ENCODE measurements at places on chromosomes 6 and 20. TPM values are rescaled to one million over a fixed set of nuclear protein-coding genes. Genes with fewer than 3 reads are reported as not detected.
A peak's percentile ranks its signal among the peaks of the same experiment; 100 is the strongest.

DNA sequence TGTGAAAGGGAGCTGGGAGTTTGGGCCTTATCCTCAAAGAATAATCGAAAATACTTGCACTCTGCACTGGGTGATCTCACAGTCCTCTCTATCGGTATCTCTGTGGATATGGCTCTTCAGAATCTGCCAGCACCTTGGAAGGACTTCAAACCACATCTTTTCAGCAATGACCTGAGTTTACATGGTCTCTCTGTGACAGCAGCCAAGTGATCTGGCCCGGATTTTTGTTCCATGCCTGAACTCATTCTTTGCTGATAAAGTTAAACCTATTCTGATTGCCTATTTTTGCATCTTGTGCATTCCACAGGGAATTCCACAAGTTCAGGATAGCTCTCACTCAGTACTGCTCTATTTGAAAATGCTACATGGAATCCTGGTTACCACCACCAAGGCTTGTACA is 98.9 kb downstream of the HDGFL1 start:
- no peaks in the 10 kb centered on the region for H3K27me3 ChIP-seq
- no peaks in the 10 kb centered on the region for H3K36me3 ChIP-seq

- H3K27ac ChIP-seq, result no peak overlapping the region
- no peak for DNase-seq
- no peaks in the 10 kb centered on the region for H3K27me3 ChIP-seq
- H3K4me3 ChIP-seq, result no peak overlapping the region
- no peaks in the 10 kb centered on the region for H3K36me3 ChIP-seq
Observed at GRCh38 chr6:3380344-3381232, 76.3 kb downstream of the SLC22A23 start.

GRCh38 chr6:149323925-149324324 is 6.4 kb downstream of the TAB2 start:
- H3K4me3 ChIP-seq, result no peak overlapping the region
- 0 out of 2 replicates have a peak, but pooled peaks cover 7% of the 10 kb centered on the region for H3K36me3 ChIP-seq
- no peak for DNase-seq
- peaks cover 24% of the 10 kb centered on the region for H3K4me1 ChIP-seq
- H3K27me3 ChIP-seq, result no peaks in the 10 kb centered on the region
- no peak overlapping the region for H3K27ac ChIP-seq

DNA sequence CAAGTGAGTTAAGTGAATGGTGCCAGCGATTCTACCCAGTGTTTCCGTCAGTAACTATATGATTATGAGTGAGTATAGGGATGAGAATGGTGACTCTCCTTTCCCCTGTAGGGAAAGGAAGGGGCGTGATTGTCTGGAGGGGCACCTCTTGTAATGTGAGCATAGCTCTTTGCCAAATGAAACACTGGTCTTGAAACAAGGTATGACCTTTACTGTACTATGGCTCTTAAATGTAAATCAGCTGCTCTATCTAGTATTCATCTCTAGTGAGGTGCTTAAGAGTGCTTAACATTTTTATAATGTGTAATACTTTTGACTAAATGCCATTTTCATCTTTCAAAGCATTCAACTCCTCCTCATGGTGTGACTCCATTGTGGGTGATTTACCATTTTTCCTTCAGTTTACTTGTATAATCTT is 11.0 kb downstream of the PANK2 start:
- H3K4me1 ChIP-seq, result peaks cover 17% of the 10 kb centered on the region
- no peak for DNase-seq
- H3K36me3 ChIP-seq, result 0 out of 2 replicates have a peak, but pooled peaks cover 10% of the 10 kb centered on the region
- H3K27me3 ChIP-seq, result no peaks in the 10 kb centered on the region

DNA sequence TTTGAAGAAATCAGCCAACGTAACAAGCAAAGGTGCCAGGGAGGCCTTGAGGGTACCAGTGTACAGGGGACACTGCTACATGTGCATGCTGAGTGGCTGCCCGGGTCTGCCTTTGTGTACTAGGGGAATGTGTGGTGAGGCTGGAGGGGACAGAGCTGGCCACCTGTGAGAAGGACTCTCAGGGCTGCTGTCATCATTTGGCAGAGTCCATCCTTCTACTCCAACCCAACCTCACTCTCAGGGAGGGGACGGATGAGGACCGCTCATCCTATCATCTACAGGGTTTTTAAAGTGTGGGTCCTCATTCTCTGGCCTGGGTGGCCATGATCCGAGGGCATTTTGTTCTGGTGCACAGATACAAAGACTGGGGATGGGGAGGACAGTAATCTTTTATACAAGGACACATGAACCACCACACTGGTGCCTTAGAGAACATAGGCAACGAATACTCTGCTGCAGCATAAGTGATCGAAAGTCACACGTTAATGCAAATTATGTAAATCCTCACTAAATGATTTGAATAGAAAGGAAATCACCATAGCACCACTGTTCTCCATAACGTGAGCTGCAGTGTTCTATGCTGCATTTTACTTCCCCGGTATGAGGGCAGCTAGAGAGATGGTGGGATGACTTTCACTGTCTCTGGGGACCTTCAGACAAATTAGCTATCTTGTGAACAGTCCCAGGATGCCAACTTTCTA is 181.4 kb downstream of the GMPR start:
- H3K4me3 ChIP-seq, result no peak overlapping the region
- H3K27ac ChIP-seq, result no peak overlapping the region
- no peaks in the 10 kb centered on the region for H3K36me3 ChIP-seq
- H3K27me3 ChIP-seq, result no peaks in the 10 kb centered on the region
- no peak for DNase-seq
- no peaks in the 10 kb centered on the region for H3K4me1 ChIP-seq

- H3K27me3 ChIP-seq, result peaks cover 18% of the 10 kb centered on the region
- DNase-seq, result no peak
- no peaks in the 10 kb centered on the region for H3K4me1 ChIP-seq
- H3K36me3 ChIP-seq, result no peaks in the 10 kb centered on the region
- H3K27ac ChIP-seq, result no peak overlapping the region
- H3K4me3 ChIP-seq, result no peak overlapping the region
Observed at GRCh38 chr20:52847029-52847660, 125.0 kb upstream of the TSHZ2 start.

DNA sequence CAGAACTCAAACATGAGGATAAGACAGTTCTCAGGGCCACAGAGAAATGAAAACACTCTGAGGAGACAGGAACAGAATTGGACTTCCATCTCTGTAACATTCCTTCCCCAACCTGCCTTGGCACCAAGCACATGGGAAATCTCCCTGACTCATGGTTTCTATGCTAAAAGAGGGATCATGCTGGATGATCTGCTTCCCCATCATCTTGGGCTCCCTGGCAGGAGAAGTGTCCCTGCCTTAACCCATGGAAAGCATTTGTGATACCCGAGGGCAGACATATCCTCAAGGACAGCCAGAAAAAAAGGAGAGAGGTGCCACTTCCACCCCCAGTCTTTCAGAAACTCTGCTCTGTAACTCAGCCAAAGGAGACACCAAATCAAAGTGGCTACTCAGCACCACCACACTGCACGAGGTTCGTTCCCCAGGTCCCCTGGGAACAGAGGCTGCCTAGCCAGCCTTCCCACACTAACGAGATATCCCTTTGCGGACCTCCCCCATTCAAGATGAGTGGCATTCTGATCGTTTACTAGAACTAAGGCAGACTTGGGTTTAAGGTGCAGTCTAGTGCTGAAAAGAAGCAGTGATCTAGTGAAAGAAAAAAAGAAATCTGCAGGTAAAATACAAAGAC is 34.8 kb downstream of the BLOC1S5 start:
- H3K27me3 ChIP-seq, result no peaks in the 10 kb centered on the region
- H3K36me3 ChIP-seq, result no peaks in the 10 kb centered on the region
- no peak for DNase-seq
- no peak overlapping the region for H3K4me3 ChIP-seq
- H3K4me1 ChIP-seq, result no peaks in the 10 kb centered on the region

DNA sequence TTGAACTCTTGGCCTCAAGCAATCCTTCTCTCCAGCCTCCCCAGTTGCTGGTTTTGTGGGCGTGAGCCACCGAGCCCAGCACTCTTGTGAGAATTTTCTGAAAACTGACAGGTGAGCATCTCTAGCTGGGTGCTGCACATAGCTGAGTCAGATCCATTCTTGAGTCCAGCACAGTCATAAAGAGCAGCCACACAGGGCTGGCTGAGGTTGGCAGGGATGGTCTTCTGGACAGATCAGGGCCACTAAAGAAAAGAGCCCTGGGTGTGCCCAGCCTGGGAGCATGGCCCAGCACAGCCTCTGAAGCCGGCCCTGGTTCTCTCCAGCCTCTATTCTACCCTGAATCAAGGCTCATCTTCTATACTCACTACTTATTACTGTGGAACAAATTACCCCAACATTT is 11.5 kb downstream of the DLGAP4 start:
- no peak overlapping the region for H3K4me3 ChIP-seq
- no peaks in the 10 kb centered on the region for H3K36me3 ChIP-seq
- H3K27ac ChIP-seq, result no peak overlapping the region

GRCh38 chr6:75794954-75795739 is 46.1 kb downstream of the MYO6 start:
- 0 out of 2 replicates have a peak, but pooled peaks cover 5% of the 10 kb centered on the region for H3K4me1 ChIP-seq
- H3K27me3 ChIP-seq, result no peaks in the 10 kb centered on the region
- no peak overlapping the region for H3K27ac ChIP-seq
- no peak for DNase-seq

- H3K27ac ChIP-seq, result no peak overlapping the region
- H3K4me3 ChIP-seq, result no peak overlapping the region
- no peaks in the 10 kb centered on the region for H3K36me3 ChIP-seq
- H3K27me3 ChIP-seq, result no peaks in the 10 kb centered on the region
- no peaks in the 10 kb centered on the region for H3K4me1 ChIP-seq
Observed at GRCh38 chr6:154356113-154356512, 490 bp downstream of the IPCEF1 start.

GRCh38 chr6:168078943-168079405 is at the start of gene FRMD1:
Gene FRMD1, minus strand, starts transcription at chr6:168079212. Its CDS starts 118 bp downstream, at chr6:168079094.
- no peaks in the 10 kb centered on the region for H3K36me3 ChIP-seq
- H3K27ac ChIP-seq, result no peak within 1 kb of the TSS
- no peaks in the 10 kb centered on the region for H3K4me1 ChIP-seq
- H3K4me3 ChIP-seq, result no peak within 1 kb of the TSS
- DNase-seq, result no peak
- H3K27me3 ChIP-seq, result peaks cover 87% of the 10 kb centered on the region

- H3K36me3 ChIP-seq, result no peaks in the 10 kb centered on the region
- no peaks in the 10 kb centered on the region for H3K27me3 ChIP-seq
- H3K27ac ChIP-seq, result peak overlapping the region; percentile 81
- peak overlapping the region; percentile 15 for H3K4me3 ChIP-seq
- peaks cover 36% of the 10 kb centered on the region for H3K4me1 ChIP-seq
Observed at GRCh38 chr6:36682328-36683144, 4.0 kb downstream of the CDKN1A start.

DNA sequence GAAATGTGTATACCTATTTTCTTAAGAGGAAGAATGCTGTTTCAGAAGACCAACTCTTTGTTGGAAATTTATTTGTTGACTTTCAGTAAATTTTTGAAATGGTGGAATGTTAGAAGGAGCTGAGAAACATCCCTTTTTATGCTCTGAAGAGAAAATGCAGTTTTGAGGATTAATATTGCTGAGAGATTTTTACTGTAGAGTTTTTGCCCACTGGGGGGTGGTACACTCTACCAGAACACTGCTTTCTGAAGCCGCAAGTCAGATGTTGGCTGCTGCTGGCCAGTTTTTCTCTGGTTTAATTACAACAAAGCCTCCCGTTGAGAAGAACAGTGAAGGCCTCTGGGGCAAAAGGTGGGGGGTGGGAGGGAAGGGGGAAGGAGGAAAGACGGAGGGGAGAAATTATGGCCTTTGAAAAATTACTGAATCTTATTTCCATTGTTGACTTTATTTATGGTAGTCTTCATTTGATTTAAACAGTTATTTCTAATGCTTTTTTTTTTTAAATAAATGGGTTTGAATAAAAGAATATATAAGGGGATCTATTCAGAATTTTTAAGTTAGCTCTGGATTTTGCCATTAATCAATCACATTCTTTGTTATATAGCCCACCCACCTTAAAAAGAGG is 3.0 kb downstream of the FLRT3 start:
- no peak overlapping the region for H3K4me3 ChIP-seq
- 0 out of 2 replicates have a peak, but pooled peaks cover 4% of the 10 kb centered on the region for H3K4me1 ChIP-seq
- no peaks in the 10 kb centered on the region for H3K27me3 ChIP-seq
- DNase-seq, result no peak

DNA sequence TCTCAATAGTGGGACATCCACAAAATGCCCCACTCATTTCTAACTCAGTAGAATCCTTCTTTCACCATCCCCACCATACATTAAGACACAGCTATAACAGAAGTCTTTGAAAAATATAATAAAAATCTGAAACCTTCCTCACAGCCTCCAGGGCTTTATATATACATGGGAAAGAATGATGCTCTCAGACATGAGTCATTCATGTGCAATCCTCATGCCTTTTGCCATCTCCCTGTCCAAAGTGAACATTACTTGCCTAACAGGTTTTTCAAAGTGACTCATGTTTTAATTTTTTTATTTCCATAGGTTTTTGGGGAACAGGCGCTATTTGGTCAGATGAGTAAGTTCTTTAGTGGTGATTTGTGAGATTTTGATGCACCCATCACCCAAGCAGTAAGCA is 162.7 kb downstream of the RALGAPA2 start:
- DNase-seq, result peak; percentile 96
- no peaks in the 10 kb centered on the region for H3K27me3 ChIP-seq
- H3K4me1 ChIP-seq, result peaks cover 74% of the 10 kb centered on the region
- H3K27ac ChIP-seq, result peak overlapping the region; percentile 97

GRCh38 chr20:57476084-57476526 is 48.8 kb downstream of the CTCFL start:
- DNase-seq, result no peak
- H3K36me3 ChIP-seq, result no peaks in the 10 kb centered on the region
- no peaks in the 10 kb centered on the region for H3K4me1 ChIP-seq
- no peak overlapping the region for H3K27ac ChIP-seq
- no peak overlapping the region for H3K4me3 ChIP-seq

DNA sequence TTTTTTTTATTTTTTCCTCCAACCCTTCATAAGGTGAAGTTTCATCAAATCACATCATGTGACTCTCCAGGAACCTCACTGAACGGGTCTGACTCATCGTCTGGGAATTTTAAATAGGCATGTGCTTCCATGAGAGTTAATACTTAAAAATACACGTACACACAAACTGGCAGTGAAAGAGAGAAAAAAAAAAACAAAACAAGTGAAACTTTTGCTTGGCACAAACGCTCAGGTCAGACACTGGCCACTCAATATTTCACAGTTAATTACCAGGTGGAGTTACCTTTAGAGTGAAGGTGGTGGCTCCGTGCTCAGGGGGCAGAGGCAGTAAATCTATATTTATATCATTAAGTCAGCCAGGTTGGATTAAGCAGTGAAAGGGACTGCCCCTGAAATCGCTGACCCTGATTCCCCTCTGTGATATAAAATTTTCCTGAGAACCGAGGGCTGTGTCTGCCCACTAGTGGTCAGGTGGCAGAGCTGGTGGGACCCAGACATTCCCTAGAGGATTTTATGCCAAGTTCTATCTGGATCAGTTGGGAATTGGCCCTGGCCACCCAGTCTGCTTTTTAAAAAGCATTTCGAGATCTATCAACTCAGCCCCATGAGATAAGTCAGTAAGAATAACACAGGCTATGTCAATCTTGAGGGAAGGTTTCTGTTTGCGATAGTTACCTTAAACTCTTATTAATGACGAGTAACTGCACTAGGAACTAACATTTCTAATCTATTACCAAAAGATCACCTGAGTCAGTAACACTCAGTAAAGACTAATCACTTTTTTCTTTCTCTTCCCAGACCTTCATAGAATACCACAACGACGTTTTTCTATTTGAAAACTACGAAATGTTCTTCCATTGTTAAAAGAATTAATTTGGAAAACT is 259.1 kb downstream of the HDGFL1 start:
- H3K4me3 ChIP-seq, result peak overlapping the region; percentile 27
- peak; percentile 71 for DNase-seq
- H3K27ac ChIP-seq, result peak overlapping the region; percentile 83
- H3K36me3 ChIP-seq, result no peaks in the 10 kb centered on the region
- H3K4me1 ChIP-seq, result peaks cover 37% of the 10 kb centered on the region

The RSPO3 gene
- not detected for total RNA-seq

The ULBP1 gene
- total RNA-seq, result 2.8 TPM

The EXOC2 gene
- total RNA-seq, result 28.2 TPM

The RAMACL gene
- 0.52 TPM for total RNA-seq

The KCNQ5 gene
- 0.20 TPM for total RNA-seq

The MEP1A gene
- not detected for total RNA-seq

The TBX18 gene
- not detected for total RNA-seq

All from PC-9 (cell line).